NCI-H82 (cell line): ENCODE measurements at places on chromosomes 1 and 21.

DNA sequence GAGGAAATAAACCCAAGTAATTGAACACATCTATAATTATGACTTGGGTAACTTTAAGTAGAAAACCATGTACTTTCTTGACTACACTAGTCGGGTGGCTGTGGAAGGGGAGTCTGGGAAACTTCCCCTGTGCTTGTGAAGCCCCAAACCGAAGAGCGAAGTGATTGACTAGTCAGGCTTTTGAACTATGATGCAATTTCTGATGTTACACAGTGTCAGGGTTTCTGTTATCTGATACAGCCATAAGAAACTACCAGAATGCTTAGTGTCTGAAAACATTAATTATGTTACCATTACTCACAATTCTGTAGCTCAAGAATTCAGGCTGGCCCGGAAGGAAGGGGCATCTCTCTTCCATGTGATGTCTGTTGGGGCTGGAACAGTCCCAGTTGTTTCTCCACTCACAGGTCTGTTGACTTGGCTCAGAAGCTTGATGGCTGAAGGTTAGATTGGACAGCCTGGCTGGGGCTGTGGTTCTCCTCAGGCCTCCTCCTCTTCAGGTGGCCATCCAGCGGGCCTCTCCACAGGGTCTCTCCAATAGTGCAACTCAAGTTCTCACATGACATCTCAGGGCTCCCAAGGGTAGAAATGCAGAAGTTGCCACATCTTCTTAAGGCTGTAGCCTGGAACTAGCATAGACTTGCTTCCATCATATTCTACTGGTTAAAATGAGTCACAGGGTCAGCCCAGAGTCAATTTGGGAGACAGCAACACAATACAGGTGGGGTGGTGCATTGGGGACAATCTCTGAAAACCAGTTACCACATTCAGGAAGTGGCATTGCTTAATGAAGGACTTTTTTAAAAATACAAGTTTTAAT, 8.3 kb upstream of the C8B start:
- DNase-seq: no peak

- no peak for DNase-seq
These were observed 16.0 kb upstream of the OVAAL start for GRCh38 chr1:180542838-180543145.

GRCh38 chr1:213250041-213250440, 199.0 kb downstream of the RPS6KC1 start:
- peak; percentile 49 for DNase-seq

GRCh38 chr1:188237573-188238348, 1409.0 kb downstream of the PLA2G4A start:
- no peak for DNase-seq

DNA sequence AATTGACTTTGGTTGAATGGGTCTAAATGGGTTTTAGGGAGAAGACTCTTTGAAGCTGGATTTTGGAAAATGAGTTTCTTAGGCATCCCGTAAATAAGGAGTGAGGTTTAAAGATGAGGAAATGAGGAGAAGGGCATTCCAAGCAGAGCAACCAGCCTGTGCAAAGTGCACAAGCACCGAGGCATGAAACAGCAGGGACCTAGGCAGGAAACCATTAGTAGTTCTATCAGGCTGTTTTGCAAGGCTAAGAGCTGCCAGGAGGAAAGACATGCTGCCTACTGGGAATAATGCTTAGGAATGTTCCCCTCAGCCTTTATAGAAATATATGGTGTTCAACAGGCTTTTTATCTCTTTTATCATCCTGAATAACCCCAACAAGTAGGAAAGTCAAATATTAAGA, 153.1 kb upstream of the FGGY start:
- no peak for DNase-seq

GRCh38 chr1:39574646-39575045, 1.9 kb downstream of the PABPC4 start:
- DNase-seq: peak; percentile 44

GRCh38 chr1:3019007-3019515, 2.2 kb upstream of the ACTRT2 start:
- DNase-seq: no peak

- no peak for DNase-seq
These were observed 214.2 kb upstream of the FOXD3 start for GRCh38 chr1:63108206-63108605.

DNA sequence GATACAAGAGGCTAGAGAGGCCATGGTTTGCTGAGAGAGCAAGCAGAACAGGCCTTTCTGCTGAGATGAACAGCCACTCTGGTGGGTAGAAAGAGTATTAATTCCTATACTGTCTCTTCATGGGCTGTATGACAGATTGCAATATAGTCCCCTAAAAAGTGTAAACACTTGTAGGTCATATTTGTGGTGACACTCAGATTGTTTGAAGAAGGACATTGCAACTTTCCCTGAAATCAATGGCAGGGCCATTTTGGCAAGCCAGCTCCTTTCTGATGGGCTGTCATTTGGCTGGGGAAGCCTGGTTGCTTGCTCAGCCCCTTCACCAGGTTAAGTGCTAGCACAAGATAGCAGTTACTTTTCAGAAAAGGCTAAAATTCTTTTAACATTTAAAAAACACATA, 27.5 kb downstream of the RAB4A start:
- DNase-seq: no peak

GRCh38 chr1:68213843-68214242, 18.5 kb downstream of the WLS start:
- peak; percentile 24 for DNase-seq

- DNase-seq: peak; percentile 21
These were observed 1119.5 kb upstream of the TMPRSS15 start for GRCh38 chr21:19523061-19523460.

- no peak for DNase-seq
These were observed 128.9 kb upstream of the NR5A2 start for GRCh38 chr1:199898654-199899053.

GRCh38 chr1:39852876-39853275, 30.4 kb downstream of the TRIT1 start:
- no peak for DNase-seq

- no peak for DNase-seq
These were observed 20.0 kb downstream of the SLC45A1 start for GRCh38 chr1:8337776-8338525.

GRCh38 chr1:235952950-235953615, 86.4 kb upstream of the LYST start:
- no peak for DNase-seq

DNA sequence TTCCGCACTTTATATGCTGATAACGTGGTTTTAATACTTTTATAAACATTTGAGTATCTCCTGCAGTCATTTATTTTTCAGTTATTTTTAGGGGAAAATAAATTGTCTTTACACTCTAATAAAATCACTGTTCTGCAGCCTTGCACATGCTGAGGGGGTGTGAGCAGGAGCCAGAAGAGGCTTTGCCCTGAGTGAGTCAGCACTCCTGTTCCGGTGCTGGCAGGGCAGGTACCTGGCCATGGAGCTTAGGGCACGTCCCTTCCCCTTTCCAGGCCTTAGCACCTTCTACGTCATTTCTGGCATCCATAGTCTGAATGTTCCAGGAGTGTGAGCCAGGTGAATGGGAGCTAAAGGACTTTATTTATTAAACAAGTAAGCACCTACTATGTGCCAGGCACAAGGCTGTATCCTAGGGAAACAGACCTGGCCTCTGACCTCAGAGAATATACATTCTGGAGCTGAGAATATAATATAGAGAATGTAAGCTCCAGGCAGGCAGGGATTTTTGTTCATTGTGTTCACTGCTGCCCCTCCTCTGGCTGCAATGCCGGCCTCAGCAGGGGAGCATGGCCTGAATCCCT, 402.9 kb downstream of the PTPRU start:
- no peak for DNase-seq

DNA sequence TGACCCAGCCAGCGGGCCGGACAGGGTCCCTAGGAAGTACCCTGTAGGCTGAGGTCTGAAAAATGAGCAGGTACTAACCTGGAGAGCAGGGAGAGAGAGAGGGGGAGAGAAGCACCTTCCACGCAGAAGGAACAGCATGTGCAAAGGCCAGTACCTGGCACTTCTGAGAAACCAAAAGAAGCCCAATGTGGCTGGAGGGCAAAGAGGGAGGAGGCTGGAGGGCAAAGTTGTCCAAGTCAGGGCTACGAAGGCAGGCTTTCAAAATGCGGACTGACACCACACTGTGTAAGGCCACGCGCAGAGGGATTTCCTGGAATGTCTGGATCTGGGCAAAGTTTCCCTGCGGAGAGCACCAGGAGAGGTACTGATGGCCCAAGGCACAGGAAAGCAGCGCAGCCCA, 64.4 kb downstream of the SSBP3 start:
- no peak for DNase-seq

DNA sequence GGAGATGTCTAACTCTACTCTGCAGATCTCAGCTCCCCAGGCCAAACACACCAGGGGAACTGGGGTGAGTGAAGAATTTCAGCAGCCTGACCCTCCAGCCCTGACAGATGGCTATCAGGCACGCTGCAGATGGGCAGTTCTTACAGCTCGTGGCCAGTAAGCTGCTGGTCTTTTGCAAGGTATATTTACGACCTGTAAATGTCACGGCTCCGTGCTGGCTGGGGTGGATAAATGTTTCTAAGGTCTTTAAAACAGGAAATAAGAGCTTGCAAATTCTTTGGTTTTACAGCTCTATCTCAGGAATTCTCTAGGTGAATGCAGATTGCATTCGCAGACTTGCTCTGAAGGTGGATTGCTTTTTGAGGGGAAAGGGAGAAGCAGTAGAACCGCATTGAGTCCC, 10.1 kb downstream of the DOP1B start:
- DNase-seq: peak; percentile 51

DNA sequence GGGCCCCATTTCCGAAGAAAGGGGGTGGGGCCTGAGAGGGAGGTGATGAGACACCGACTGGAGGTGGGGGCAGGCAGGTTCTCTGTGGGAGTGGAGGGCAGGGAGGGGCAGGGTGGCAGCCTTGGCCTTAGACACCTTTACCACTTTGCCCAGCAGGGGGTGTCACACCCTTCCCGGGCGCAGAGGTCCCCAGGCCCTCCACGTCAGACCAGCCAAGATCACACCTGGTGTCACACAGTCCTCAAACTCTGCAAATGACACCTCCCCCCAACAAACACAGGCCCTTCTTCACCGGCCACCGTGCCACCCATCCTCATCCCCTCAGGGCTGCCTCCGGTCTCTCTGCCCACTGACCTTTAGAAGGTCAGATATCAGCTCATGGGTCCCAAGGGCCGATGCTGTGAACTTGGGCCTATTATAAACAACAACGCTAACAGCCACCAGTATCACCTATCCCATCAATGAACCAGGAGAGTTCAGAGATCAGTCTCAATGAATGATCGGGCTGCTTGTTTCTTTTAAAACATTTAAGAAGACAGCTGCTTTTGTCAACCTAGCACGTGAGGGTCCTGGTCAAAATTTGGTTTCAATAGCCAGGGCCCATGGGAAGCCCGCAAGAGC, 103.9 kb downstream of the CASZ1 start:
- peak; percentile 76 for DNase-seq

- DNase-seq: peak; percentile 79
These were observed at the start of gene DRAXIN for GRCh38 chr1:11691302-11691914. DRAXIN (plus strand) TSS chr1:11691710; CDS start chr1:11706259, 14,549 bp downstream.

DNA sequence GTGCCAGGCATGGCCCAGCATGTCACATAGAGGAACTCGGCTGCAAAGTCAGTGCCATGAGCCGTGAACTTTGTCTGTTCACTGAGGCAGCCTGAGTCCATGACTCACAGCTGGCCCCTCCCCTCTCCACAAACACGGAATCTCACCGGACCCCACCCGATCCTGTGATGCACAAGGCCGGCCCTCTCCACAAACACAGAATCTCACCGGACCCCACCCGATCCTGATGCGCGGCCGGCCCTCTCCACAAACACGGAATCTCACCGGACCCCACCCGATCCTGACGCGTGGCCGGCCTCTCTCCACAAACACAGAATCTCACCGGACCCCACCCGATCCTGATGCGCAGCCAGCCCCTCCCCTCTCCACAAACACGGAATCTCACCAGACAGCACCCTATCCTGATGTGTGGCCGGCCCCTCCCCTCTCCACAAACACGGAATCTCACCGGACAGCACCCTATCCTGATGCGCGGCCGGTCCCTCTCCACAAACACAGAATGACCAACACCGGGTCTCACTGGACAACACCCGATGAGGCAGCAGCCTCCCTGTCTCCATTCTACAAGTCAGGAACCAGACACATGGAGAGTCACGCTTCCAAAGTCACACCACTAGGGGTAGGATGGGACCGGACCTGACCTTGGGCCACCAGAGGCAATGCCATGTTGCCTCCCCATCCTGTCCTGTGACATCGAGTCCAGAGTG, 39.6 kb upstream of the GPR153 start:
- peak; percentile 21 for DNase-seq

- no peak for DNase-seq
These were observed 33.4 kb downstream of the OBSCN start for GRCh38 chr1:228241259-228241658.

DNA sequence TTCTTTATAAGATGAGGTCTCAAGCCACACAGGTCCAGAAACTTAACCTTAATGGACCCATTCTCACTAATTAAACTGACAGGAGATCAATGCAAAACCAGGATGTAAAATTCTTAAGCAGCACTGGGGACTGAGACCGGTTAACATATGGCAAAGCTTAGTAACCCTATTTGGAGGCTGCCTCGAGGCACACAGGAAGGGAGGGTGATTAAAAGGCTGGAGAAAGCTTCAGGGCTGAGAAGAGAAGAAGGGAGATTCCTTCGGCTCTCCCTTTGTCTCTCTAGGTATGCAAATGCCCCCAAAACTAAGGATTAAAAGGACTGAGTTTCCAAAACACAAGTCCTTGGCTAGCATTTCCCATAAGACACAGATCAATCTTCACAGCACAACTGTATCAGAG, 120.8 kb upstream of the DSCAM start:
- peak; percentile 92 for DNase-seq

- DNase-seq: peak; percentile 74
These were observed 11.6 kb downstream of the LMNA start for GRCh38 chr1:156126043-156126629.

GRCh38 chr1:200670242-200671118, 773 bp upstream of the DDX59 start:
- peak; percentile 88 for DNase-seq

GRCh38 chr1:174074757-174075156, 52.6 kb upstream of the RC3H1 start:
- no peak for DNase-seq

GRCh38 chr1:234019387-234019786, 114.9 kb downstream of the SLC35F3 start:
- DNase-seq: no peak

DNA sequence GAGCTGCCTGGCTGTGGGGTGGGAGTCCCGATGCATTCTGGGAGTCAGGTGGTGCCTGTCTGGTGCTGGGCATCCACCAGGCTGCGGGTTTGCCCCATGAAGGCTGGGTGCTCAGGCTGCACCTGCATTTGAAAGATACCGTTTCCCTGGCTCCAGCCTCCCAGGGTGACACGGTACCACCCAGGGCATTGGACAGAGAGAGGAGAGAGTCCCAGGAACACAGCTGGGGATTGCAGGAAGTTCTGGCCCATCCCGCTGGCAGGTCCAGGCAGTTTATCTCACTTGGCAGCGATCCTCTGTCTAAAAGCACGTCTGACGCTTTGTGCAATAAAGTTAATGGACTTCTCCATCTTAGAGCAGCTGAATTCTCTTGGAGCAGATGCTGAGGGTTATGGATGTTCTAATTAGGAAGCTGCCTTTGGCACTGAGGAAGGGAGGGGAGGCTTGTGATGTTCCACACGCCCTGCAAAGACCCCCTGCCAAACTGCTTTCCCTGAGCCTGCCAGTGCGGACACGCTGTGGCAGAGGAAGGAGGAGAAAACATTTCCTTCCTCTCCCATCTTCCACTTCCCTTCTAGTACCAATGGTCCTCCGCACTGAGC, 246.9 kb downstream of the GRIK3 start:
- DNase-seq: peak; percentile 61
